ENCODE measurements at places on chromosomes 12 and 14.
A peak's percentile ranks its signal among the peaks of the same experiment; 100 is the strongest.

- DNase-seq: no peak
Observed at GRCh38 chr14:95928751-95929150, 52.1 kb downstream of the TUNAR start.

DNA sequence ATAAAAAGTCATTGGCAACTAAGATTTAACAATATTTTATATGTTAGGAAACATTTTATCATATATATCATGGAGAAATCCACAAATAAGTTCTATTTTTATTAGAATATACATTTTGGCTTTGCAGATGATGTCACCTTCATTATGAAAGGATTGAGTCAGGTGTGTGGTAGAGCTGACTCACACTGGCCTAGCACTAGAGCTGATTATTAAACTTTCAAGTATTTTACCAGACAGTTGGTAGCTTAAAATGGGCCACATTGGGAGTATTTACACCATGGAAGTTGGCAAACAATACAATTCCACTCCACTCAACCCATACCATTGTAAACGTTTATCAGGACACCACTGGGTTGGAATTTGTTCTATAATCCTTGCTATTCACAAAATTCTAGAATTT is 1036.6 kb downstream of the TRHDE start:
- DNase-seq: no peak

- DNase-seq: no peak
Observed at GRCh38 chr14:93946541-93947090, 19.5 kb downstream of the FAM181A start.

DNA sequence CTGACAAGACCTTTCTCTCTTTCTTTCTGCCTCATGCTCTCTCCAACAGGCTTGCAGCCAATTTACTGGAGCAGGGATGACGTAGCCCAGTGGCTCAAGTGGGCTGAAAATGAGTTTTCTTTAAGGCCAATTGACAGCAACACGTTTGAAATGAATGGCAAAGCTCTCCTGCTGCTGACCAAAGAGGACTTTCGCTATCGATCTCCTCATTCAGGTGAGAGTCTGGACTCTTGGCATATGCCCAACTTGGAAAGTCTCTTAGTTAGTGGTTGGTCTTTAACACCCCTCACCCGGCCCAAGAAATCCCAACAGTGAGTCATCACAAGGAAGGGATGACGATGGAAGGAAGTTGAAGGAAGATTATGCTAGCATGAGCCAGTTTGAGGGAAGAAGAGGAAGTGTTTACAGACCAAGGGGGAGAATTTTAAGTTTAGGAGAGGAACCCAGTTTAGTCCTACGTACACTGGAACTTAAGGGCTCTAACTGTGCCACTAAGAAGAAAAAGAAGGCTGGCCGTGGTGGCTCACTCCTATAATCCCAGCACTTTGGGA is 189.7 kb downstream of the ETV6 start:
- DNase-seq: peak; percentile 55

DNA sequence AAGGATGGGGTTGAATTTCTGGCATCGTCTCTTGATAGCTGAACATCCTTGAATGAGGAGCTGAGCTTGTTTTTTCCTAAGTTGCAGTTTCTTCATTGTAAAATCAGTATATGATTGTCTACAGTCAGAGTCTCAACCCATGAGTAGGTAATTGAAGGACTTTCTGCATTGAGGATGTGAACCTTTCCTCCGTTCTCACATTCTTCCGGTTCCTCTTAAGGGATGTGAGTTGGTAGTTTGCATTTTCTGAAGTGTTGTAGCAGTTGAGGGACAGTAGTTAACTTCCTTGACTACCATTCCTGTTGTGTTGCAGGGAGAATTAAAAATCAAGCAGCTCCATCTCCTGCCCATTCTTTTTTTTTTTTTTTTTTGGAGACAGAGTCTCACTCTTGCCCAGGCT is 19.1 kb downstream of the TPCN1 start:
- no peak for DNase-seq

DNA sequence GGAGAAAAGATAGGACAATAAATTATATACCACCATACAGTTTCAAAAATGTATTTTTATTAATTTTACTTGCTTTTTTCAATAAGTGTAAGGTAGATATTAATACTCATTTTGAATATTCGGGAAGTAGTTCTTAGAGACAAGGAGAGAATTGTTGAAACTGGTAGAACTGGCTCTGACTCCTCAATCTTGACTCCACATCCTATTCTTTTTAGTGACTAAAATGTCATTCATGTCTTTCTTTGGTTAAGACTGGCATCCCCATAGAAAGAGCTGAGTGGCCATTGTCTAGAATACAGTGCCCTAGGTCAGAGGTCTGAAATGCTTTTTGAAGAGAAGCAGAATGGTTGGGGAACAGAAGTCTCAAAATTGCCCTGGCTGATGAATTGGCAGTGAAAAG is 177.6 kb upstream of the LRIG3 start:
- no peak for DNase-seq

- DNase-seq: no peak
Observed at GRCh38 chr14:74979029-74979428, 23.6 kb upstream of the PGF start.

GRCh38 chr14:32590157-32590556 is 261.1 kb downstream of the AKAP6 start:
- DNase-seq: no peak

DNA sequence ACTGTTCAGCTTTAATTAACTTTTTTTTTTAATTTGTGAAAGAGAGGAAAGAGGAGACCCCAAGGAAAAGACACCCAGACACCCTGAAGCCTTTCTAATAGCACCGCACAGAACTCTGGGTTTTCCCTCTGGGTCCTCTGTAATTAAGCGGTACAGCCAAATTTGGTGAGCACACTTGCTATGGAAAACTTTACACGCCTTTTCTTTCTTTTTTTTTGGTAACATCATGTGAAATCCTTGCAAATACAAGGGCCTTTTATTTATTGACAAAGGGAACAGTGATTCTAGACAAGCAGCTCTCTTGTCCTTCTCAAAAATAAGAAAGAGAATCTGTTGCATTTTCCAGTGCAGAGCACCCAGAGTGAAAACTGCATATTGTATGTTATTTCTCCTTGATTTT is 44.4 kb upstream of the CPM start:
- DNase-seq: no peak

DNA sequence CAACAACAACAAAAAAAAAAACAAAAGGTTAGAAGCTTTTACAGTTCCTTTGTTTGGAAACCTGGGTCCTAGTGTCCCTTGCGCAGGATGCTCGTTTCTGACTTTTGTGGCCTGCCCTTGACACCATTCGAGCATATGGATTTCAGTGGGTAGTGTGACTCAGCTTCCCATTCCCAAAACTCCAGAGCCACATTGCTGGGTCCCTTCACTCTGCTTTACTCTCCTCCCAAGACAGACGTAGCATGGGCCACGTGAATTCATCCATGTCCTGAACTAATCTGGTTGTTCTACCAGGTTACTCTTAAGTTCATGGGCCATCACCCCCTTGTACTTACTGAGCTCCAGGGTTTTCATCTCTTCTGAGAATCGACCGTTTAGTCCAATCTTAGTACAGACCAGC is 68.0 kb upstream of the MAX start:
- no peak for DNase-seq

DNA sequence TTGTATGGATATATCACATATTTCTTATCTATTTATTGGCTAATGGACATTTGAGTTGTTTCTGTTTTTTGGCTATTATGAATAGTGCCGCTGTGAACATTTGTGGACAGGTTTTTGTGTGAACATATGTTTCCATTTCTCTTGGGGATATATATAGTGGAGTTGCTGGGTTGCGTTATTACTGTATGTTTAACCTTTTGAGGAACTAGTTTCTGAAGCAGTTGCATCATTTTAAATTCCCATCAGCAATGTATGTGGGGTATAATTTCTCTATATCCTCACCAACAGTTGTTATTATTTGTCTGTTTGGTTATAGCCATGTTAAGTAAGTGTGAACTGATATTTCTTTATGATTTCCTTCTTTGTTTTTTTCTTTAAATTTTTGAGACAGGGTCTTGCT is 10.7 kb downstream of the TCTN2 start:
- no peak for DNase-seq

GRCh38 chr12:126676434-126676833 is 1590.5 kb upstream of the TMEM132C start:
- DNase-seq: no peak

DNA sequence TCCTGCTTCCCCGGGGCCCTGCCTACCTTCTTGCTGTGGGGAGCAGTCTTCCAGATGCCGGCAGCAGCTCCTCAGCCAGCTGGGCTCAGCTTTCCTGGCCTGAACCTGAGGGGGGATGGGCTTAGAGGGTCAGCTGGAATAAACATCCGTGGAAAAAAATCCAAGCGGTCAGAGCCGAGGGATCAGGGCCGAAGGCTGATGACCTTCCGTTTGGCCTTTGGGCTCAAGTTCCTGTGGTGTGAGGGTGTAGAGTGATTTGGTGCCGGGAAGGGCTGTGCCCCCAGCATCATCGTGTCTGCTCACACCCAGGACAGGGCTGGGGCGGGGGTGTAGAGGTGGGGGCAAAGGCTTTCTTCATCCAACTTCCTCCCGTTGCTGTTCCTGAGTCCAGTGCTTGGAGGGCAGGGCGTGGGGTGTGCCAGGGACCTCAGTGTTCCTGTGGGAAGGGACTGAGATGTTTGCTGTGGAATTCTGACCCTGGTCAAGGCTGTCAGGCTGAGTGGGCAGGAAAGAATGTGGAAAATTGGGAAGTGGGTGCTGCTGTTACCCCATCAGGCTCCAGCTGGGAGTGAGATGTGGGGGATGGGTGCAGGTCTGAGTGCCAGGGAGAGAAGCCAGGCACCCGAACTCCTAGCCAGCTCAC is 2.6 kb downstream of the SMIM41 start:
- DNase-seq: no peak

GRCh38 chr14:63956326-63956725 is 103.5 kb downstream of the SYNE2 start:
- no peak for DNase-seq

- no peak for DNase-seq
Observed at GRCh38 chr12:64450057-64450640, 1.8 kb upstream of the TBK1 start.
